Frontal cortex (tissue), 4 donors: ENCODE measurements at places on chromosomes 5 and 9.
A peak's percentile ranks its signal among the peaks of the same experiment; 100 is the strongest.

GRCh38 chr5:98110791-98111190, 662.7 kb upstream of the RGMB start:
- DNase-seq, result no peak

GRCh38 chr5:119945691-119946090, 316.3 kb downstream of the FAM170A start:
- DNase-seq, result no peak

DNA sequence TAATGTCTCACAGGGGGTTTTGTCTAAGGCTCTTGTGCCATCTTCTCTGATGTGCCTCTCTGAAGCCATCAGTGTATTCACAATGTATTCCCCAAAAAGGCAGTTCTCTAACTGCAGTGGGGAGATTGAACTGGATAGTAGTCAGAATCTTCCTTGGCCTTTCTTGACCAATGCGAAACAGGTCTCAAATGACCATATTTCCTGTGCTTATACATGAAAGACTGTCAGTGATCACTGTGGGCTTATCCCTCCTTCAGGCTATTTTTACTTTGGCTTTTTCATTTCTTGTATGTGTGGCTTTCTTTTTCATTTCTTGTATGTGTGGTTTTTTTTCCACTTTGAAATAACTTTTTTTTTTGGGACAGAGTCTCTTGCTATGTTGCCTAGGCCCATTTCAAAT, 19.7 kb downstream of the HMGXB3 start:
- no peak for DNase-seq

DNA sequence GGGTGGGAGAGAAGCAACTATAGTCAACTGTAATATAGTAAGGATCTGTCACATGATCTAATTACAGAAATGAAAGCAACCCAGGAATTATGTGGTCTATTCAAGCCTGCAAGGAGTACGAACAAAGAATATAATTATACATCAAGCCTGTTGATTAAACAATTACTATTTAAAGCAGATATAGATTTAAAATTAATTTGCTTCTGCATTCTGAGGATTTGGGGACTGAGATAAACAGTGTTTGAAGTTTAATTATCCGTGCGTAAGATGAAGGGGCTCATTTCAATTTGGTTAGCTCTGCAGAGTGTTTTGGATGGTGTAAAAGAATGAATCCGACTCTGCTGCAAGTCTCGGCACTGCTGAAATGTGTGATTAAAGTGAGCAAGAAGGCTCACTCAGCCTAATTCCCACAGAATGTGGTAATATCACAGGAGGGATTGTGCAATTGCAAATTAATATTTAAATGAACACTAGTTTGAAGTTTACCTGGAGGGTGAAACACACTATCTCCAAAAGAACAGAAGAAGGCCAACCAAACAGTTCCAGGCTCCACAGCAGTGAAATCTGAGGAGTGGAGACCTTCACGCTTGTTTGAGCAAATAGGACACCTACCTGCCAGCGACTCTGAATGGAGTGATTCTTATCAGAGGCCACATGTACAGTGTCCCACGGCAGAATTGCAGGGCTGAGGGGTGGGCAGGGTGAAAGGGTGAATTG, 420.6 kb upstream of the SLC30A5 start:
- DNase-seq, result no peak

DNA sequence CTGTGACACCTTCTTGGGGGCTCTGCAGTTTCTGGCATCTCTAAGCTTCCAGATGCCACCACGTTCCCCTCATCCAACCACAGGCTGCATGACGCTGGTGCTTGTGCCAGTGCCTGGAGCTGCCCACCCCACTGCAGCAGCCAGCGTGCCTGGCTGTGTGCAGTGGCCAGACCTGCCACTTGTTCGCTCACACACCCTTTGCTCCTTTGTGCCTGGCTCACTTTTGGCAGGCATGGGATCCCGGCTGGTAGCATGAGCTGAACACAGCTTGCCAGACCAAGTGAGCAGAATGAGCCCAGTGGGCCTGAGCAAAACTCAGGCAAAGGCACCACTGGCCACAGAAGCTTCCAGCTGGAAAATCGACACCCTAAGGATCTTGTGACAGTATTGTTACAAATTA, 562.9 kb upstream of the ACO1 start:
- DNase-seq, result no peak

DNA sequence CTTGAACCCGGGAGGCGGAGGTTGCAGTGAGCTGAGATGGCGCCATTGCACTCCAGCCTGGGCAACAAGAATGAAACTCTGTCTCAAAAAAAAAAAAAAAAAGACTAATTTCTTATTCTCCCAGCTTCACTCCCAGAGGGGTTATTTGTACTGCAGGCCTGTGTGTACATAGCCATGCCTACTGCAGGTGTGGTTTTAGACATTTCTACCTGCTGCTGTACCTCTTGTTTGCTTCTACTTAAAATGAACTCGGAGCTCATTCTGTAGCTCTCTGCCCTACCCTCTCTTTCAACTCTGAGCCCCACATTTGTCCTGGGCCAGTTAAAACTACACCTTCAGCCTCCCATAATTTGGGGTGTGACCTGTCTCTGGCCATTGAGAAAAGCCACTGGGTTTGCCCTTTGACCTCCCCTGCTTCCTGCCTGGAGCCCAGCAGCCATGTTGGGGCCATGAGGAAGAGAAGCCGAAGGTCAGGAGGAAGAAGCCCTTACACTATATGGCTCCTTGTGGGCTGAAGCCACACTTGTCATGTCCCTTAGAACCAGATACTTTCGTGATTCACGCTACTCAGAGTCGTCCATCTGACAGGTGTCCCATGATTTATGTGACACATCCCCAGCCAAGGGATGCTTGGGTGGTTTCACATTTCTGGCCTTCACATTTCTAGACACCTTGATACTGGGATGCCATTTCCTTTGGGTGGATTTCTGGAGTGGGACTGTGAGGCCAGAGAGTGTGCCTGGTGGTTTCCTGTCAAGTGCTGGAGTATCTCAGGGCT, 9.4 kb upstream of the CARD19 start:
- no peak for DNase-seq

- DNase-seq, result no peak
Measured at GRCh38 chr9:109590966-109591365, 92.9 kb upstream of the PTPN3 start.

GRCh38 chr5:37836592-37837413, 3.0 kb downstream of the GDNF start:
- DNase-seq, result peak; percentile 62

DNA sequence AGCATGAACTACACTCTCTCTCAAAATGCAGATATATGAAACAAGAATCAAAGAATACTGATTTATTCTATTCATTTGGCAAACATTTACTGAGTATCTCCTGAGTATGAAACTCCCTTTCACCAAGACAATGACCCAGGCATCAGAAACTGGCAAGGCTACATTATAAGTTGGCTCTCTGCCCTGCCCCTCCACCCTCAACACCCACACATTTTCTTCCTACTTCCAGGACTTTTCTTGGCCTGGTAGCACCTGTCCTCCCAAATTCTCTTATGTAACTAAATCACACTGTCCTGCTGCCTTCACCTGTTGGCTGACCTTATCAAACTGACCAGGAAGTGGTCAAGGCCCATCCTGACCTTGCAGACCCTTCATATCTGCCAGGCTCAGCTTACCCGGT, 3.5 kb downstream of the RASEF start:
- DNase-seq, result no peak

GRCh38 chr5:54718656-54719055, 201.1 kb downstream of the SNX18 start:
- no peak for DNase-seq

DNA sequence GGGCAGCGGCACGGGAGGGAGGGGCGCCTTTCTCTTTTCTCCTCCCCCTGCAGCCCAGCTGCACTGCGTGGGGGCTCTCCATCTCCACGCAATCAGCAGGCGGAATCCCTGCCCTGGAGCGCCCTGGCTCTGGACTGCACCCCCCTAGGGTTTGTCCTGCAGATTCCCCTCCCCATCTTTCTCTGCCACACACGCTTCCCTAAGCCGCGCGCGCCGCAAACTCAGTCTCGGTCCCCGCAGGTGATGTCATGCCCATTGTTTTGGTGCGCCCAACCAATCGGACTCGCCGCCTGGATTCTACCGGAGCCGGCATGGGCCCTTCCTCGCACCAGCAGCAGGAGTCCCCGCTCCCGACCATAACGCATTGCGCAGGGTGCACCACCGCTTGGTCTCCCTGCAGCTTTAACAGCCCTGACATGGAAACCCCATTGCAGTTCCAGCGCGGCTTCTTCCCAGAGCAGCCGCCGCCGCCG, at the start of gene KCNN2:
Gene KCNN2 (plus strand): TSS at position 347 of the 473 bp plus-strand sequence. CDS start 70 bp downstream, at position 417.
- DNase-seq, result peak; percentile 82

GRCh38 chr5:51398875-51399642, 15.8 kb downstream of the ISL1 start:
- no peak for DNase-seq

DNA sequence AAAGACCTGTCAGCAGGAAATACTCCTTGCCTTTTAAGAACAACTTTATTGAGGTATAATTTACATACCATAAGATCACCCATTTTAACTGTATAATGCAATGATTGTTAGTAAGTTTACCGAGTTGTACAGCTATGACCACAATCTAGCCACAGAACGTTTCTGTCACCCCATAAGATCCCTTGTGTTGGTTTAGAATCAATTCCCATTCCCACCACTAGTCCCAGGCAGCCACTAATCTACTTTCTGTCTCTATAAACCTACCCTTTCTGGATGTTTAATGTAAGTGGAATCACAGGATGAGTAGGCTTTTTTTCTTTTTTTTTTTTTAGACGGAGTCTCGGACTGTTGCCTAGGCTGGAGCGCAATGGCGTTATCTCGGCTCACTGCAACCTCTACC, 4.4 kb downstream of the GPR107 start:
- no peak for DNase-seq

- no peak for DNase-seq
Measured at GRCh38 chr9:129547869-129548570, 72.9 kb downstream of the C9orf50 start.

DNA sequence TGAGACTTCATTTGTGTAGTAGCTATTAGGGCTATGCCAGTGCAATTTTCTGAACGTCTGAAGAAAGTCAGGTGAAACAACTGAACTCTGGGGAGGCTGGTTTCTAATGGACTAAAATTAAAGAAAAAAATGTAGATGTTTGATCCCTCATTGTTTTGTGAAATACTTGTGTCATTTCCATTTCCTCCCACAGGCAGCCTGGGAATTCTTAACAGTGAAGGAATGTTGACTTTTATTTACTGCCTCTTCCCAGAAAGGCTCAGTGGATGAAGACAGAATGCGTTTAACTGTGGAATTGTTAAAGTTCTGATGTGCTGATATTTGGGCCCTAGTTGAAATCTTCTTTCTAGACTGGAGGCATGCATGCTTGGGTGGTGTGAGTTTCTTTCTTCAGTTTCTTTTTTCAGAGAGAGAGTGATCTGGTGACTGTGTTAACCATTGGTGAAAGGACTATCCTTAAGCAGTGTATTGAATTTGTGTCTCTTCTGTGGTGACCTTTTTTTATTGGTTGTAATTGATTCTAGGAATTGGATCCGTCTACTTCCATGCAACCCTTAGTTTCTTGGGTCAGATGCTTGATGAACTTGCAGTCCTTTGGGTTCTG, 15.5 kb downstream of the ACER2 start:
- DNase-seq, result no peak

GRCh38 chr9:79955300-79955699, 383.5 kb downstream of the TLE4 start:
- DNase-seq, result no peak

DNA sequence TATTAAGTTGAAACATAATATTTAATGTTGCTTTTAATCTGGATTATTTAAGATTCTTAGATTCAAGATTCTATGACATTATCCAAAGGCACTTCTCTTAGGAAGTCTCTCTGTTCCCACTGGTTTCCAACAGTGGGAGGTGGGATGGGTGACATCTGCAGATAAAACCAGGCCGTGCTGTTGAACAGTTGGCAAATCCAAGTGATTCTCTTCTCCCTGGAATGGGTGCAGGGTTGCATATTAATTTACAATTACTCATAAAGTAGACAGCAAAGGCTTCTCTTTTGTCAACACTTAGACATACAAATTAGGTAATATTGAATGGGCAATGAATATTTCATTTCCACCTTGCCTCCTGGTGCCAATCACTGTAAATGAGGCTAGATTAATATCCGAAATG, 233.7 kb upstream of the IL12B start:
- no peak for DNase-seq

GRCh38 chr5:122770477-122770876, 4.4 kb upstream of the SNX2 start:
- no peak for DNase-seq

- peak; percentile 62 for DNase-seq
Measured at GRCh38 chr9:96486386-96487028, 36.5 kb downstream of the HABP4 start.

DNA sequence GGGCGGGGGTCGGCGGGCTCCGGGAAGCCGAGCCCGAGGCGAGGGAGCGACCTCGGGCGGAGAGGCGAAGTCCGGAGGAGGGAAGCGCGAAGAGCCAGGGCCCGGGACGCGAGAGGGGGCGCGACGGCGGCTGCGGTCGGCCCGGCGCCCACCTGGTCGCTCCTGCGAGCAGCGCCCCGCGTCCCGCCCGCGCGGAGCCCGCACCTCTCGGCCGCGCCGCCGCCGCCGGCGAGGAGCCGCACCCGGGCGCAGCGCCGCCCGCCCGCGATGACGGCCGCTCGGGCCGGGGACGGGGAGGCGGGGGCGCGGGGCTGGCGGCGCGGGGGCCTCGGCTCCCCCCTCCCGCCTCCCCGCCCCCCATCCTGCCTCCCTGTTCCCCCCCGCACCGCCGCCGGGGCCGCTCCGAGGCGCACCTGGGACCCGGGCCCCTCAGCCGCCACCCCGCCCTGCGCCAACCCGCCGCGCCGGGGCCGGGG, 2.6 kb downstream of the NR5A1 start:
- DNase-seq, result no peak

GRCh38 chr9:95250462-95251221, 66.9 kb downstream of the FANCC start:
- DNase-seq, result no peak

GRCh38 chr9:113398796-113399195, 2.3 kb downstream of the ALAD start:
- DNase-seq, result no peak

GRCh38 chr9:5269249-5269715, 35.2 kb downstream of the RLN2 start:
- no peak for DNase-seq

- no peak for DNase-seq
Measured at GRCh38 chr5:126801174-126801991, 24.4 kb downstream of the LMNB1 start.

- DNase-seq, result no peak
Measured at GRCh38 chr9:82543726-82544125, 519.2 kb downstream of the RASEF start.

DNA sequence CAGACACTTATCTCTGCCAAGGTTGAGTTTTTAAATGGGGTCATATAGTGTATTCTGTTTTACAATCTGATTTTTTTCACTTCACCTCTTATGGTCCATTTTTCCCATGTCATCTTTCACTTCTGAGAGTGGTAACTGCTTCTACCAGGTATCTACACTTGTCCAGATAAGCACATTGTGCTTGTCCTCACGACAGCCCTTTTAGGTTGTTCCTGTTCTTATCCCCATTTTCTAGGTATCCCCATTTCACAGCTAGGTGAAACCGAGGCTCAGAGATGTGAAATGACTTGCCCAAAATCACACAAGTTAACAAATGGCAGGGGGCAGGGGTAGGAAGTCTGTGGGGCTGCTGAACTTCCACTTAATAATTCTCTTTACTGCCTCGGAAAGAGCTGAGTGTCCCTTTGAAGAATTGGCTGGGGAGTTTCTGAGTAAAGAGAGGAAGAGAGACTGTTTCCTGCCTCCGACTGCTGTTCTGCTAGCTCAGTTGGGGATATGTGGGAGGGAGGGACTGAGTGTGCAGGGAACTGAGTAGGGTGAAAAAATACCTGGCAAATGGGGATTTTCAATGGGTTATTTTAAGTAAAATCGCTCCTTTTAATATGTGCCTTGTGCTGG, 255.4 kb downstream of the GRIA1 start:
- no peak for DNase-seq

GRCh38 chr5:115831163-115831768, 10.1 kb downstream of the ATG12 start:
- no peak for DNase-seq
